ENCODE measurements at places on chromosomes 4 and X.

DNA sequence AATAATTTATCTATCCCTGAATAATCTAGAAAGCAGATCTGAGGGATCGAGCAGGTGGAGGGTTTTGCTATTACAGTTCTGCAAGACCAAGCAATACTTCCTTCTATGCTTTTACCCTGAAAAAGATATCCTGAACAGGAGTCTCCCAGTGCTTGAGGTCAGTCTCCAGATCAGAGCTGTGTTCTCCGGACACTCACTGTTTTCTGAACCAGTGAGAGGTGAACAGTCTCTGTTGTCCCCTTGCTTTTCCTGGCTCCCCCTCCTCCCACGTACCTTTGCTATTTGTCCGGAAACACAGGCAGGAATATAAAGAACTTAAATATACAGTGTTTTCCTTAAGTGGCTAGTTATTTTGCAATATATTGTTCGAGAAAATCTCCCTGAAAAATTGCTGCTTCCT lies 116.6 kb downstream of the ATXN3L start:
- DNase-seq, result no peak

DNA sequence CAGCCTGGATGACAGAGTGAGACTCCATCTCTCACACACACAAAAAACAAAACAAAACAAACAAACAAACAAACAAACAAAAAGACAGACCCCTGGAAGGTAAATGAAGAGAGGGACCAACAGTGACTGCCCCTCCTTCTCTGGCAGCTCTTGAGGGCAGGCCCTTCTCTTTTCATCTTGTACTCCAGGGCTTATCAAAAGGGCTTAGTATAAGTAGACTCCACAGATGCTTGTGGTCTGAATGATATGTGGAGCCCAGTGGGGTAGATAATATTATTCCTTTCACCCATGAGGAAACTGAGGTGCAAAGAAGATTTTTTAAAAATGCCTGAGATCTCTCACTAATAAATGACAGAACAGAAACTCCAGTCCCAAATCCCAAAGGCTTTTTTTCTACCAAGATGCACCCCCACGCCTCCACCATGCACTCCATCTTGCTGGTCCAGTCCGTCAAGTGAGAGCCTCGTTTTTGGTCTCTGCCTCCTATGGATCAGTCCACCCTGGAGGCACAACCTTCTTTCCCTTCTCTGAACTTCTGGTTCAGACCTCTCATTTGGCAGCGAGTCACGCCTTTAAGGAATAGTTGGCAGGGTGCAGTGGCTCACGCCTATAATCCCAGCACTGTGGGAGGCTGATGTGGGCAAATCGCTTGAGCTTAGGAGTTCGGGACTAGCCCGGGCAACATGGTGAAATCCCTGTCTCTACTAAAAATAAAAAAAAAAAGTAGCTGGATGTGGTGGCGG lies 17.0 kb upstream of the CHRNA9 start:
- no peak for DNase-seq

DNA sequence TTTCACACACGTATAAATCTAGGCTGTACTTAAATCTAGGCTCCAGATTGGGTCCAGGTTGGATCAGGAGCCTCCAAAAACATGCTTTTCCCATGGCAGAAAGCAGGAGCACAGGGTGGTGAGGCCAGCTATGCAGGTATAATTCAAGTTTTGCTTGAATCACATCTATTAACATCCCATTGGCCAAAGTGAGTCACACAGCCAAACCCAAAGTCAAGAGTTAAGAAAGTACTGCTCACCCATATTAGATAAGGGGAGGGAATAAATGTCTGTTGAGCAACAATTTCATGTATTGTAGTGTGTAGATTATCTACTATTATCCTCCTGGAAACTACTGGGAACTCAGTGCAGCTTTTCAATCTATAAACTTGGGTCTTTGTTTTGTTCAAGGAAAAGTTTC lies 12.8 kb downstream of the SUPT20HL2 start:
- no peak for DNase-seq

- no peak for DNase-seq
Measured at GRCh38 chr4:136484996-136485395, 1047.3 kb downstream of the PCDH18 start.

DNA sequence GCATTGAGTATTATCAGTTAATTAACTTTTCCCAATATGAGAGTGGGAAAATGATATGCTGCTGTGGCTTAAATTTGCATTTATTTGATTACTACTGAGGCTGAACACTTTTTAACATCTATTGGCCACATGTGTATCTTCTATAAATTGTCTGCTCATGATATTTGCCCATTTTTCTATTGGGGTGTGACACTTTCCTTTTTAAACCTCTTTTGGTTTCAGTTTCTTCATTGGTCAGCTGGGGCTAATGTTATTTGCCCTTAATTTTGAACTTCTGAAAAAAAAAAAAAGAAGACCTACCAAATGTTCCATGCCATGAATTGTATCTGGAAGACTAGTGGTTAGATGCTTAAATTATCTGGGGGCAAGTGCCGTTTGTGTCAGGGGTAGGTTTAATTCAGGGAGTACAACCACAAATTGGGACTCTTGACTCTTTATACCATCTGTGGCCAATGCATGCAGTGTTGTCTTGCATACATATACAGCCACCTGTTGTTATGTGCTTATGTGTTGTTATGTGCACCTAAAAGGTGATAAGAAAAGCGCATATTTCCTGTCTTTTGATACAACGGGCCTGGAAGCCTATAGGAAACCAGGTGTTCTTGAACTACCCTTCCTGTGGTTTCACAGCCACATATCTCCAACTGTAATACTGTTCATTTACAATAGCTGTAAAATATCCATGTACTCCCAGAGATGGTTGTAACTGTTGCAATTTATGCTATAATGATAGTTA lies 49.0 kb downstream of the SH2D1A start:
- DNase-seq, result no peak

Data from stromal cell of bone marrow (primary cell).